NB4 (cell line): ENCODE measurements at places on chromosomes 13 and 19.
A peak's percentile ranks its signal among the peaks of the same experiment; 100 is the strongest.

GRCh38 chr13:98781045-98781444, 28.6 kb upstream of the SLC15A1 start:
- DNase-seq = no peak

DNA sequence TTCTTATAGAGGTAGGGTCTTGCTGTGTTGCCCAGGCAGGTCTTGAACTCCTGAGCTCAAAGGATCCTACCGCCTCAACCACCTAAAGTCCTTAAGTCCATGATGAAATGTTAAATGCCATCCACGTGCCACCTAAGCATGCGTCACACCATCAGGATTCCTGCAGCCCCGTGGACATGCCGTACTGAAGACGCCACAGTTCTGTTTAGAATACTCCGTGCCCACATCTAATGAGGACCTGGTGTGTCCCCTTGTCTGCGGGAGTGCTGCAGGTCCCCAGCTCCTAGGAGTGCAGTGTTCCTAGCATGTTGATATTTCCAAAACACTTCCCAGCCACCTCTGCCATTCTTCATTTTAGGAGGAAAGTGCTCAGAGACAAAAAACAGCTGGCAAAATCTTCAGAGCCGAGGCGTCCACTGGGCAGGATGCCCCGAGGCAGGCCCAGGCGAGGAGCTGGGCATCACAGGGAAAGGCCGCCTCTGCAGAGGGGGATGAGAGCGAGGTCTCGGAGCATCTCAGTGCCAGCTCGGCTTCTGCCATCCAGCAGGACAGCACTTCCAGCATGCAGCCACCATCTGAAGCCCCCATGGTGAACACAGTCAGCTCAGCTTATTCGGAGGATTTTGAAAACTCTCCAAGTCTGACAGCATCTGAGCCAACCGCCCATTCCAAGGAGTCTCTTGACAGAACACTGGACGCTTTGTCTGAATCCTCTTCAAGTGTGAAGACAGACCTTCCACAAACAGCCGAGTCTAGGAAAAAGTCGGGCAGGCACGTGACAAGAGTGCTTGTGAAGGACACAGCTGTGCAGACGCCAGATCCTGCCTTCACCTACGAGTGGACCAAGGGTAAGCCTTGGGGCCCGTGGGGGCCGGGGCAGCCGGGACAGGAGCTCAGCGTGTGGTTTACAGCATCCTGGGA, 13.2 kb downstream of the C19orf44 start:
- no peak for DNase-seq

- no peak for DNase-seq
These were observed 18.0 kb downstream of the AKAP8L start for GRCh38 chr19:15400521-15401396.

DNA sequence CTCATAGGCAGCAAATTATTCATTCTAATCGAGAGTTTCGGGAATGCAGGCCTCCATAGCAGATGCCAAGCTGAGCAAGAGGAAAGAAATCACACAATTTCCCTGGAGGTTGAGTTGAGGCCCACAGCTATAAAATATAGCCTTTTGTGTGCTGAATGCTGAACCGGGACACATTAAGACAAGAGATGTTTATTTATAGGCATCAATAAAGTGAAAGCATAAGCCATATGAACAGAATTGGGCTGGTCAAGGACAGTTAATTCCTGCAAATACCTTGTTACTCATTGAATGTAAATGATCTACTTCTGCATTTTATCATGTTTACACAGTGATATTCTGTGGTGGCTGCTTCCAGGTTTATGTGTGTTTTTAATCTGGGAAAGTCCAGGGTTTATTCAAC, 461.7 kb downstream of the KLF12 start:
- no peak for DNase-seq

- DNase-seq = peak; percentile 75
These were observed 69.8 kb upstream of the STARD13 start for GRCh38 chr13:33355201-33355895.

DNA sequence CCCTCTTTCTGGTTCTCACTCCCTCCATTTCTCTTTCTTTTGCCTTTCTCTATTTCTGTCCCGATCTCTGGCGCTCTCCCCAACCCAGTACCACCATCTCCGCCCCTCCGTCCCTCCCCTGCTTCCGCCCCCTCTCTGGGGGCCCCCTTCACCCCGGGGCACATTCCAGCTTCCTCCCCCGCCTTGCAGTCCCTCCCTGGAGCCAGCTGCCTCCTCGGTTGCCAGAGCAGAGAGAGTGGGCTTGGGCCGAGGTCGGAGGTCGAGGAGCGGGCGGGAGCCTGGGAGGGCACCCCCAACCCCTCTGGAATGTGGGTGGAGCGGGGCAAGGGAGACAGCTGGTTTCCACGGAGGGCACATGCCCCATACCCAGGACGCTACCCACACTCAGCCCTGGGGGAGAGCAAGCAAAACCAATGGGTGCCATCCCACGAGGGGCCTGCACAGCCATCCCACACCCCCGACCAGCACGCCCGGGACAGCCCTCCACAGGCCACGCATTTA, 6.5 kb upstream of the CIRBP start:
- DNase-seq = no peak

DNA sequence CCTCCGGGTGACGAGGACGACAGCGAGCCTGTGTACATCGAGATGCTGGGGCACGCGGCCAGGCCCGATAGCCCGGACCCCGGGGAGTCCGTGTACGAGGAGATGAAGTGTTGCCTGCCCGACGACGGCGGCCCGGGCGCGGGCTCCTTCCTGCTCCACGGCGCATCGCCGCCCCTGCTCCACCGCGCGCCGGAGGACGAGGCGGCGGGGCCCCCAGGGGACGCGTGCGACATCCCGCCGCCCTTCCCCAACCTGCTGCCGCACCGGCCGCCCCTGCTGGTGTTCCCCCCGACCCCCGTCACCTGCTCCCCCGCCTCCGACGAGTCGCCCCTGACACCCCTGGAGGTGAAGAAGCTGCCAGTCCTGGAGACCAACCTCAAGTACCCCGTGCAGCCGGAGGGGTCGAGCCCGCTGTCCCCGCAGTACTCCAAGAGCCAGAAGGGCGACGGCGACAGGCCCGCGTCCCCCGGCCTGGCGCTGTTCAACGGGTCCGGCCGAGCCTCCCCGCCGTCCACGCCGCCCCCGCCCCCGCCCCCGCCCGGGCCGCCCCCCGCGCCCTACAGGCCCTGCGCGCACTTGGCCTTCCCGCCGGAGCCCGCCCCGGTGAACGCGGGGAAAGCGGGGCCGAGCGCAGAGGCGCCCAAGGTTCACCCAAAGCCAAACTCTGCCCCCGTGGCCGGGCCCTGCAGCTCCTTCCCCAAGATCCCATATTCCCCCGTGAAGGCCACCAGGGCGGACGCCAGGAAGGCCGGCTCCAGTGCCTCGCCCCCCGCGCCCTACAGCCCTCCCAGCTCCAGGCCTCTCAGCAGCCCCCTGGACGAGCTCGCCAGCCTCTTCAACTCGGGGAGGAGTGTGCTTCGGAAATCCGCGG, 511.3 kb downstream of the MYO16 start:
- no peak for DNase-seq

GRCh38 chr19:16455489-16455888, 16.3 kb downstream of the EPS15L1 start:
- DNase-seq = no peak

GRCh38 chr19:18287836-18288772, 6.7 kb upstream of the JUND start:
- DNase-seq = no peak

DNA sequence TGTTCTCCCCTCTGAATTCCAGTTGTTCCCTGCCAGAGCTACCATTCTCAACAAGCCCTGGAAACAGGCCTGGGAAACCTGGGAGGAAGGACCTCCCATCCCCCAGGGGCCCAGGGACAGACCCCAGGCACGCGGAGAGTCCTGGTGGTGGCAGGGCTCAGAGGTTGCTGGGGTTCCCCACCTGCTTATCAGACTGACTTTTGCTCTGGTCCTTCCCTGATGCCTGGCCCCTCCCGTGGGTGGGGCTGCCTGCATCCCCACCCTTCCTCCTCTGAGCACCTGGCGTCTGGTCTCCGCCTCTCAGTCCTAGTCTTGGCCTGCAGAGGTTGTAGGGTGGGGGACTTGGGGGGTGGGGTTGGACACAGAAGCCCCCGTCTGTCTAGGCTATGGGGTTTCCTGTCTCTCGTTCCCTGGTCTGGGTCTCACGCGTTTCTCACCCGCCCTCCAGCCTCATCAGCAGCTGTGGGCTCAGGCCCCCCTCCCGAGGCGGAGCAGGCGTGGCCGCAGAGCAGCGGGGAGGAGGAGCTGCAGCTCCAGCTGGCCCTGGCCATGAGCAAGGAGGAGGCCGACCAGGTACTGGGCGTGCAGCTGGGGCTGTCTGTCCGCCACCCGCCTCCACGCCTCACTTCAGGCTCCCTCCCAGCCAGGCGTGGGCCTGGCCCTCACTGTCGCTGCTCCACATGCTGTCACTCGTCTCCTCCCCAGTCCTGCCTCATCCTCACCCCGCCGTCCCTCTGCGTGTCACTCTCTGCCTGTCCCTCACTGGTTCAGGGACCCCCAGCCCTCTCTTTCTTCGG, 13.6 kb downstream of the EPN1 start:
- no peak for DNase-seq

DNA sequence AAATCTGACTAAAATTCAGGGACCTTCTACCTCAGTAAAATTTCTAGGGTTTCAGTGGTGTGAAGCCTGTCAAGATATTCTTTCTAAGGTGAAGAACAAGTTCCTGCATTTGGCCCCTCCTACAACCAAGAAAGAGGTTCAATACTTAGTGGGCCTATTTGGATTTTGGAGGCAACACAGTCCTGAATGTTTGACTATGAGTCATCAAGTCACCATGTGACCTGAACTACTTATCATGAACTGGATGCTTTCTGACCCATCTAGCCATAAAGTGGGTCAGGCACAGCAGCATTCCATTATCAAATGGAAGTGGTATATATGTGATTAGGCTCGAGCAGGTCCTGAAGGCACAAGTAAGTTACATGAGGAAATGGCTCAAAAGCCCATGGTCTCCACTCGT, 163.0 kb upstream of the IRS2 start:
- no peak for DNase-seq

DNA sequence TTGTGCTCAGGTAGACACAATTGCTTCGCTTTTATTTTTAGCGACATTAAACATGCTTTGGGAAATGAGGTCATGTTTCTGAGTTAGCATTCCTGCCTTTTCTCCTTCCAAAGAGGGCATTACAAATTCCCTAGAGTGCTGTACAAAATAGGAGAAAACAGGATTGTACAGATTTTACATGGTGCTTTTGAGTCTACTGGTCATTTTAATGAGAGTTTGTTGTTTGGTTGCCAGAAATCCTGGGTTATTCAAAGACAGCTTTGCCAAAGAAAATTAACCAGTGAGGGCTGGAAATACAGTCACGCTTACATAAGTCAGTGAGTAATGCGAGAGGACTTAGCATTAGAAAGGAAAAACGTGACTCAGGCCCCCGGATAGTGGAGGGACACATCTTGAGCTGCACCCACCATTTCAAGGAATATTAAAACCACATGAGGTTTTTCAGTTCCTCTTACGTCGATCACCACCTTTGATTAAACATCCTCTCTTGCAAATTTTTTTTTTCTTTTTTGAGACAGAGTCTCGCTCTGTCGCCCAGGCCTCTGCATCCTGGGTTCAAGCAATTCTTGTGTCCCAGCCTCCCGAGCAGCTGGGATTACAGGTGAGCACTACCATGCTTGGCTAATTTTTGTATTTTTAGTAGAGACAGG, 55.4 kb downstream of the SACS start:
- peak; percentile 81 for DNase-seq

GRCh38 chr13:57739543-57740190, 108.1 kb downstream of the PCDH17 start:
- no peak for DNase-seq

- peak; percentile 52 for DNase-seq
These were observed 14.8 kb downstream of the OPA3 start for GRCh38 chr19:45569619-45570421.

DNA sequence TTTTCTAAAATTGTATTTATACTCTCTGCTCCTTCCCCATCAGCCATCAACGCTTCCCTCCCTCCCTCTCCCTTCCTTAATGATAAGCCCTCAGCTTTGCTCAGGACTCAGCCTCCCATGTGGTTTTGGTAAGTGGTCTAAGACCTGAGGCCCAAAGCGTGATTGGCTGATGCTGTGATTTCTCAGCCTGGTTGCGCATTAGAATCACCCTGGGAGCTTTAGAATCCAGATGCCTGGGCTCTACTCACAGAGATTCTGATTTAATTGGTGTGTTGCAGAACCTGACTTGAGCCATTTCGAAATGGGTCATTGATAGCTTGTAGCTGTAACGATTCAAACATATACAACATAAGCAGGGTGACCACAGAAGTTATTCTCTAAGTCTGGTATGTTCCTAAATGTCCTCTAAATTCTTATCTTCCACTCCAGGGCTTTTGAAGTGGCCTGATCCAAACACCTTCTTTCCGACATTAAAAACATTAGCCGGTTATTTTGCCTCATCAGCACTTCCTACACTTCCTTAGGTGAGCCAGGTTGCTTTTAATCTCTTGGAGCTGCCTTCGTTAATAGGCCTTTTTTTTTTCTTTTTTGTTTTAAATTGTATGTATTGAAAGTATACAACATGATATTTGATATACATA, 60.6 kb downstream of the LRCH1 start:
- no peak for DNase-seq

- DNase-seq = no peak
These were observed 320.6 kb downstream of the ITGBL1 start for GRCh38 chr13:101773062-101773461.

- DNase-seq = peak; percentile 69
These were observed 13.0 kb downstream of the OR7A5 start for GRCh38 chr19:14821937-14822336.

GRCh38 chr13:77696006-77696878, 1.2 kb upstream of the SLAIN1 start:
- no peak for DNase-seq

- no peak for DNase-seq
These were observed 35.7 kb upstream of the TPM4 start for GRCh38 chr19:16040642-16041041.

DNA sequence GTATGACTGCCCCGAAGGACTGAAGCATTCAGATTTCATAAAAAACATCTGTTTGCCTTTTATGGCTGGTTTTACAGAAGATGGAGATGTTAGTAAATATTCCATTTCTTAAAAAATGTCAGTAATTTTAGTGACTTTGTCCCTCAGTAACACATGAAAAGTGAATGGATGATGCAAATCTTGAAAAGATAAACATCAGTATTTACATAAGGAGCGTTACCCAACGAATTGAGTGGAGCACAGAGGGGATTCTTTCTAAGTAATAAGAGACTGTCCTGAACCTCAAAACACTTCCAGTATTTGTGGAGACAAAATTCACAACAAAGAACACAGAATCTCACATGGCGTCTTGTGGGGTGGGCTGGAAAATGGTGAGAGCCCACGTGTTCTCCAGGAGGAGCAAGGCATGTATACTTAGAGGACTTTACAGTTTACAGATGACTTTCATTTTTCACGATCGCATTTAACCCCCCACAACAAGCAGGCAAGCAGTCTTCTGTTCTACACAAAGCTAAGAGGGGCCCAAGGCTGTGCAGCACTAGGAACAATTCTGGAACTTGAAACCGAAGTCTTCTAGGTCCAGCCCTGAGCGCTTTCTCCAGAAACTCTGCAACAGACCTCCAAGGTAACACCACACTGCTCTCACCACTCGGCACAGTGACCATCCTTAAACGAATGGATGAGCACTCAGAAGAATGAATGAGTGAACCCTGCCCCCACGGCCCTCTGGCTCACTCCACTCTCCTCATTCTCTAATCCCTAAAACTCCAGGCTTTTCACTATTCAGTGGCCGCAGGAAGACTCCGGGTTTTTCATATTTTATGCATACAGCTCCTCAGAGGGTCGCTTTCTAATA, 709.8 kb downstream of the UQCRFS1 start:
- no peak for DNase-seq
